Panc1 (cell line): ENCODE measurements at places on chromosomes 5 and 9. TPM values are rescaled to one million over a fixed set of nuclear protein-coding genes. Genes with fewer than 3 reads are reported as not detected.

The NDUFA8 gene
- total RNA-seq: 55.5 TPM

The SEMA4D gene
- 6.5 TPM for total RNA-seq

The INSL4 gene
- not detected for total RNA-seq

The GCNT4 gene
- 0.33 TPM for total RNA-seq

The DND1 gene
- total RNA-seq: 1.8 TPM

The IL33 gene
- not detected for total RNA-seq

The DMGDH gene
- total RNA-seq: 0.54 TPM

- H3K27ac ChIP-seq: no peak overlapping the region
- no peaks in the 10 kb centered on the region for H3K36me3 ChIP-seq
- H3K27me3 ChIP-seq: no peaks in the 10 kb centered on the region
- H3K4me3 ChIP-seq: no peak overlapping the region
- no peak for DNase-seq
Measured at GRCh38 chr9:89890326-89890980, 285.6 kb downstream of the GADD45G start.

DNA sequence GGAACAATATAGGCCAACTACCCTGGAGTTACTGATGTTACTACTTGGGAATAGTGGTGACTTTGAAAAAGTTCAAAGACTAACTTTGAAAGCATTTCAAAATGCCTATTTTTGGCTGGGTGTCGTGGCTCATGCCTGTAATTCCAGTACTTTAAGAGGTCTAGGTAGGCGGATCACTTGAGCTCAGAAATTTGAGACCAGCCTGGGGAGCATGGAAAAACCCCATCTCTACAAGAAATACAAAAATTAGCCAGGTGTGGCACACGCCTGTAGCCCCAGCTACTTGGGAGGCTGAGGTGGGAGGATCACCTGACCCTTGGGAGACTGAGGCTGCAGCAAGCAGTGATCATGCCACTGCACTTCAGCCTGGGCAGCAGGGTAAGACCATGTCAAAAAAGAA, 105.3 kb downstream of the ARRDC3 start:
- peaks cover 17% of the 10 kb centered on the region for H3K4me1 ChIP-seq
- no peak overlapping the region for H3K4me3 ChIP-seq
- DNase-seq: no peak
- no peaks in the 10 kb centered on the region for H3K36me3 ChIP-seq
- H3K27ac ChIP-seq: peak overlapping the region; percentile 54

DNA sequence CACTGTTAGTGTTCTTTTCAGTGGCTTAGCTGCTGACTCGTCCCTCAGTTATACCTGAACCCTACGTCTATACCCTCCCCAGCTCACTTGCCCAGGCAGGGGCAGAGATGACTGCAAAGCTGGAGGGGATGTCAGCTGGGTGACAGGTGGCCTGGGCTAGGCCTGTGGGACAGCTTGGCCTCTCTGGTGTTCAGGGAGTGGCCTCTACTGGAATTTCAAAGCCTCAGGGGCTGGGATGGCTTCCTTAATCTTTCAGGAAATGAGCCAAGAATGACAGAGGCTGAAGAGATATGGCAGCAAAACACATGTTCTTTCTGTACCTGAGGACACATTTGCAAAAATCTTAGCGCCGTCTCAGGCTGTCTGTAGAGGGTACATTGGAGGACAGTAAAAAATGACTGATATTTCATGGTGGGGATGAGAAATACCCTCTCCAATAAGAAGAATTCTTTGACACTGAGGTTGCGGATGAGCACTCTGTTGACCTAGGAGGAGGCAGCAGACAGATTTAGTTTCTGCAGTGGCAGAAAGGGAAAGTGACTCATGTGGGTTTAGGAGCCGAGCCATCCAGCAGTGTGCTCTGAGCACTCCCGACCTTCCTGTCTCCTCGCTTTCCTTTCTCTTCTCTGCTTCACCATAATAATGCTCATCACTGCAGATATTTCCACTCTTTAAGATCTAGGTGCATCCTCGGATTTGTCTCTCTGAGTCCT, 54.4 kb downstream of the ENTREP1 start:
- no peak for DNase-seq
- H3K36me3 ChIP-seq: no peaks in the 10 kb centered on the region
- no peak overlapping the region for H3K4me3 ChIP-seq
- no peak overlapping the region for H3K27ac ChIP-seq

DNA sequence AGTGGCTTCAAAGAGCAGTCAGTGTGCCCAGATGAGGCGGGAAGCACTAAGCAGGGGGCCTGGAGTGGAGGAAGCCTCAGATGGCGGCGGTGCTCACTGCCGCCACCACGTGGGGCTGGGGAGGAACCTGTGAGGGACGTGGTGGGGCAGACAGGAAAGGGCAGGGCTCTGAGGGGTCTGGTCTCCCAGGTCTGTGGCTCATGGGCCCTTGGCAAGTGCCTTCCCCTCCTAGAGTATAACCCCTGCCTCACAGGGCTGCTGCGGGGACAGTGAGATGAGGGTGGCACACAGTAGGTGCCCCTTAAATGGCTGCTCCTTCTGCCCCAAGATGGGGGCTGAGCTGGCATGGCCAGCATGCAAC, 26.6 kb downstream of the NR5A1 start:
- H3K36me3 ChIP-seq: no peaks in the 10 kb centered on the region
- H3K27me3 ChIP-seq: no peaks in the 10 kb centered on the region
- peaks cover 8% of the 10 kb centered on the region; the same call in 1 of the 2 replicates for H3K4me1 ChIP-seq
- no peak overlapping the region for H3K27ac ChIP-seq

GRCh38 chr5:125455041-125455440, 708.6 kb upstream of the ZNF608 start:
- peak overlapping the region; percentile 1; the same call in 1 of the 2 replicates for H3K27ac ChIP-seq
- no peaks in the 10 kb centered on the region for H3K4me1 ChIP-seq
- H3K27me3 ChIP-seq: no peaks in the 10 kb centered on the region
- no peak overlapping the region for H3K4me3 ChIP-seq

GRCh38 chr5:119274767-119275130, 81.1 kb upstream of the TNFAIP8 start:
- no peak overlapping the region for H3K4me3 ChIP-seq
- DNase-seq: peak; percentile 15
- H3K36me3 ChIP-seq: no peaks in the 10 kb centered on the region
- peaks cover 18% of the 10 kb centered on the region for H3K4me1 ChIP-seq
- no peaks in the 10 kb centered on the region for H3K27me3 ChIP-seq

DNA sequence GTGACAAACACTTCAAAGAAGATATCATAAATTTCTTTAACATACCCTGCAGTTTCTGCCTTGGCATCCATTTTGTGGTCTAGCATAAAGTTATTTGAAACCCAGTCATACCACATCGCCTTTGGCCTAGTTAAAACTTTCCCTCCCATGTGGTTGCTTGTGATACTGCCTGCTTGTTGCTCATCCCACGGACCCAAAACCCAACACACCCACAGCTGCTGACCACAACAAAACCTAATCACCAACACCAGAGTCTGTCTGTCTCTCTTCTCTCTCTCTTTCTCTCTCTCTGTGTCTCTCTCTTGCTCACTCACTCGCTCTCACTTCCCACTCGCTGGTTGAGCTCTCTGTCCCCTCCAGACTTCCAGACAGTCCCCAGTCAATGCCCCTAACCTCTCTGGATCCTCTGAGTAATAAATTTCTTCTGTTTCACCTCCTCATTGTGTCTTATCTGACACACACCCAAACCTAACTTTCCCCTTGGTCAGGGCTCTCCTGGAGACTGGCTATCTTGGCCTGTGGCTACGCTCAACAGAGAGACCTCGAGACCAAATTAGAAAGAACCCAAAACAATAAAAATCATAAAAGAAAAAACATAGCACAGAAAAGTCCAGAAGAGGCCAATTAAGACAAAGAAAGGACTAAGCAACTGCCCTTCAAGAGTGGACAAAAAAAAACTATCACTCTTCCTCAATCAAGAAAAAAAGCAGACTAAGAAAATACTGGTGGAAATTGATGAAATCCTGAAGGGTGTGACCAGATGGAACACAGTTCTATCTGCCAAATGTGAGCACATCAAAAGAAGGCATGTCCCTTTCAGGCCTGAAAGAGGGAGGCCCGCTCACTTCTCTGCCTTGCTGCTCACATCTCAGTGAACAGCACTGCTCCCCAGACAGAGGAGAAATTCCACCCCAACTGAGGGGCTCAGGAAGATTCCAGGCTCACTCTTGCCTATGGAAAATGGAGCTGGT, 41.5 kb downstream of the TTLL11 start:
- H3K27me3 ChIP-seq: no peaks in the 10 kb centered on the region
- no peaks in the 10 kb centered on the region for H3K4me1 ChIP-seq
- H3K36me3 ChIP-seq: no peaks in the 10 kb centered on the region
- DNase-seq: no peak
- H3K4me3 ChIP-seq: no peak overlapping the region

GRCh38 chr9:86706391-86706790, 240.9 kb downstream of the GAS1 start:
- H3K4me3 ChIP-seq: no peak overlapping the region
- no peaks in the 10 kb centered on the region for H3K4me1 ChIP-seq
- H3K27ac ChIP-seq: no peak overlapping the region
- no peak for DNase-seq
- no peaks in the 10 kb centered on the region for H3K36me3 ChIP-seq

- H3K27me3 ChIP-seq: no peaks in the 10 kb centered on the region
- no peak overlapping the region for H3K4me3 ChIP-seq
- H3K36me3 ChIP-seq: no peaks in the 10 kb centered on the region
- H3K4me1 ChIP-seq: no peaks in the 10 kb centered on the region
Measured at GRCh38 chr9:5511935-5512580, 1.7 kb downstream of the PDCD1LG2 start.

- H3K36me3 ChIP-seq: no peaks in the 10 kb centered on the region; the same call in 1 of the 2 replicates
- H3K27me3 ChIP-seq: no peaks in the 10 kb centered on the region
- peak overlapping the region; percentile 82 for H3K27ac ChIP-seq
- peaks cover 49% of the 10 kb centered on the region for H3K4me1 ChIP-seq
- H3K4me3 ChIP-seq: peak overlapping the region; percentile 81
- peak; percentile 64 for DNase-seq
Measured at GRCh38 chr5:139651043-139651834, 3.1 kb downstream of the CXXC5 start.

DNA sequence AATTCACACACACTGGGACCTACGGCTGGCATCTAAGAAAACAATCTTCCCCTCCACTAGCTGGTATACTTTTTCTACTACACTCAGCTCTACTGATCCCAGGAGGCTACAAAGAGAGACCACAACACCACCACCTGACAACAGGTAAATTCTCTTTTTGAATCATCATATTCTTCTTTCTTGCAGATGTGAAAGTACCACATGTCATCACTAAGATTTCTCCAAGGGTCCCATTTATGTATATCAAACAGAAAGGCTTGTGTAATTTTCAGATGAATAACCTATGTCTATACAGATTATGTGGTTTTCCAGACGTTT, 25.1 kb downstream of the PUM3 start:
- no peak overlapping the region for H3K27ac ChIP-seq
- H3K27me3 ChIP-seq: no peaks in the 10 kb centered on the region
- H3K4me3 ChIP-seq: no peak overlapping the region
- H3K36me3 ChIP-seq: peaks cover 5% of the 10 kb centered on the region; the same call in 1 of the 2 replicates
- no peaks in the 10 kb centered on the region for H3K4me1 ChIP-seq

DNA sequence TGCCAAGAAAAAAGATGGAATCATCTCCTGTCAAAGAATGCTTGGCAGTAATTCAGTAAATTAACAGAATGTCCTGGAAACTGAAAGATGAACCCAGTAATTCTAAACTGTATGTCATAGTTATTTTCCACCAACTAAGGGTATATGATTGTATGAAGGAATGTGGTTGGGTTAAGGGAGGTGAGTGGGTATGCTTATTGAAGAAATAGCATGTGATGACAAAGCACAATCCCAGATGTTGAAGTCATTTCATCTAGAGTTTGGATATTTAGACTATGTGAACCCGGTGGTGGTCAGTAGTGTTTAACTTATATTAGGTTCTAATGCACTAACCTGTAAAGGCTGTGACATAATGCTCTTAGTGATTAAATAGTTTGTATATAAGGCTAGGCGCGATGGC, 87.3 kb downstream of the CDKN2A start:
- H3K27me3 ChIP-seq: no peaks in the 10 kb centered on the region
- no peaks in the 10 kb centered on the region for H3K36me3 ChIP-seq
- no peak overlapping the region for H3K4me3 ChIP-seq
- H3K4me1 ChIP-seq: no peaks in the 10 kb centered on the region
- H3K27ac ChIP-seq: no peak overlapping the region
- no peak for DNase-seq

DNA sequence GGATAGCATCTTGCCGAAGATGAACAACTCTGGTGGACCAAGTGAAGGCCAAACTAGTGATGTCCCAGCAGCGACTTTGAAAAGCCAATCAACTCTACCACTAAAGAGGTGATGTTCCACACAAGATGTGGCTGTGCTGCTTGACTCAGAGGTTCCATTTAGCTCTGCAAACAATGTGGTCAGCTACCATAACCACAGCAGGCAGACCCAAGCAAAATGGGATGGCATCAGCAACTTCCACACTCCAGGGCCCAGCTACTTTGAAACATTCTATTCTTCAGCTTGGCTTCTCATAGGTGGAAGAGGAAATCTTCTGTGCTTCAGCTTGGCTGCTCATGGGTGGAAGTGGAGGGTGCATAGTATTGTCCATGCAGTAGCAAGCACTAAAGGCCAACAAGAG, 70.5 kb downstream of the IRX2 start:
- DNase-seq: no peak
- H3K4me3 ChIP-seq: no peak overlapping the region
- H3K36me3 ChIP-seq: no peaks in the 10 kb centered on the region
- no peaks in the 10 kb centered on the region for H3K4me1 ChIP-seq

DNA sequence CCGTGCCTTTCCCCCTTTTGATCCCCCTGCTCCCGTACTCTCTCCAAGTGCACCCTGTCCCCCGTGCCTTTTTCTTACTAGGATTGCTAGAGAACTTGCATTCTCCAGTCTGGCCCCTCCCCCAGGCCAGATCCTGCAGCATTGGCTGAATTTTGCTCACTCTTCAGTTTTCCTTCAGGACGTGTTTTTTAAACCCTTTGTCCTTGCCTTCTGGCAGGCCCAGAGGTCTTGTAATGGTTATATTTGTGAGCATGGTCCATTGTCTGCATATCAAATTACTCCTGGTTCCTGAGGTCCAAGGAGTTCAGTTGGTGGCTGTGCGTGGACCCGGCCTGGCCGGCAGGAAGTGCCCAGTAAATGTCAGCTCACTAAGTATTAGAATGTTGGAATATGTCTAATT, 606 bp downstream of the TBC1D13 start:
- peak overlapping the region; percentile 75 for H3K4me3 ChIP-seq
- peaks cover 10% of the 10 kb centered on the region for H3K4me1 ChIP-seq
- no peaks in the 10 kb centered on the region; the same call in 1 of the 2 replicates for H3K36me3 ChIP-seq
- H3K27me3 ChIP-seq: no peaks in the 10 kb centered on the region
- no peak for DNase-seq
- peak overlapping the region; percentile 66; the same call in 1 of the 2 replicates for H3K27ac ChIP-seq

DNA sequence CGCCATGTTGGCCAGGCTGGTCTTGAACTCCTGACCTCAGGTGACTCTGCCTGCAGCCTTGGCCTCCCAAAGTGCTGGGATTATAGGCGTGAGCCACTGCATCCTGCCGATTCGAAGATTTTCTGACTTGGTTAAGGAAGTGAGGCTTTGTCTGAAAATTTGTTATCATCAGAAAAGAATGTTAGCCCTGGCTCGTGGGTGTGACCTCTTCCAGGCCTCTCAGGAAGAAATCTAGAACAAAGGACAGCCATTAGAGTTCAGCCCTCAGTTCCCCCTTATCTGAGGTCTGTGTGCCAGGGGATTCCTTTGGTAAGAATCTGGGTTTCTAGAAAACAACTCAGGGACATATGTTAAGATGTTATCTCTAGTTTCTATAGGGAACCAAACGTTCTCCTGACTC, 6.2 kb downstream of the OR2S2 start:
- peaks cover 11% of the 10 kb centered on the region for H3K27me3 ChIP-seq
- DNase-seq: no peak
- H3K27ac ChIP-seq: no peak overlapping the region
- no peaks in the 10 kb centered on the region for H3K36me3 ChIP-seq

GRCh38 chr9:127121628-127122175, 733 bp downstream of the ANGPTL2 start:
- no peak for DNase-seq
- H3K36me3 ChIP-seq: no peaks in the 10 kb centered on the region
- H3K27me3 ChIP-seq: no peaks in the 10 kb centered on the region
- H3K4me3 ChIP-seq: no peak overlapping the region
- no peak overlapping the region for H3K27ac ChIP-seq
